ENCODE measurements at places on chromosomes 1 and 21. TPM values are rescaled to one million over a fixed set of nuclear protein-coding genes. Genes with fewer than 3 reads are reported as not detected.

The UQCRHL gene
- 1.9 TPM for total RNA-seq

The ERICH3 gene
- total RNA-seq = not detected

The SEC16B gene
- 4.8 TPM for total RNA-seq

The PLCH2 gene
- not detected for total RNA-seq

The ARL8A gene
- total RNA-seq = 16.9 TPM

The TLCD4 gene
- total RNA-seq = 0.25 TPM

The SPRR2F gene
- not detected for total RNA-seq

The HUNK gene
- total RNA-seq = 0.45 TPM

The LGR6 gene
- not detected for total RNA-seq

The ATAD3C gene
- total RNA-seq = under 0.01 TPM

The CLCC1 gene
- 74.1 TPM for total RNA-seq

GRCh38 chr1:8016210-8016894 lies 9.8 kb downstream of the ERRFI1 start:
- no peak for DNase-seq

- DNase-seq = no peak
Observed at GRCh38 chr1:95409276-95409675, 175.3 kb downstream of the RWDD3 start.

DNA sequence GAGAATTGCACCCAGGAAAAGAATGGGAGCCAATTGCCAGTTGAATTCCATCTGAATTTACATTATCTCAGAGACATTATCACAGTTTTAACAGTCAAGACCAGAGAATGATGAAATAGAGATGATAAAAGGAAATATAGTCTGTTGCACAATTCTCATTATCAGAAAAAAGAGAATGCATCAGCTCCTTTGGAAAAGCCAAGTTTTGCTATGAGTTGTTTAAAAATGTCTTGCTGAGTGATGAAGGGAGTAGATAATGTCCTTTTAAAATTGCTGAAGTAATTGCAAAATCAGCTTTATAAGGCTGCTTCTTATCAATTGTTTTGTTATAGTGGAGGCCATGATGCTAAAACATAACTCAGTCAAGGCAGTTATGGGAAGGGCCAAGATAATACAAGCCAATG lies 37.9 kb upstream of the EEIG2 start:
- DNase-seq = peak; percentile 92

DNA sequence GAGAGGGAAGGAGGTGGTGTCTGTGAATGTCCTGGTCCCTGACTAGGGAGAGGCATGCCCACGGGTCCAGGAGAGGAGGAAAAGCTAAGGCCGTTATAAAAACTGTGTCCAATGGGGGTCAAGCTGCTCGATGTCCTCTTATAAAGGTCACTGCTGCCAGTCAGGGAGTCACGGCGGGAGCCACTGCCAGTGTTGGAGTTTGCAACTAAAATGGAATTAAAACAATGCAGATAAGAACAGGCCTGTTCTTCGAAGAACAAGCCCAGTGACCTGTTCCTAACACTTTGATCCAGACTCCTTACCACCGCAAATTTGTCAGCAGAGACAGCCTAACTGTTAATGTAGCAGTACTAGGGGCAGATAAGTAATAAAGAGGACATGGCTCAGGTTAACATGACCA lies 56.1 kb upstream of the SDC3 start:
- no peak for DNase-seq

- DNase-seq = peak; percentile 78
Observed at GRCh38 chr1:6625584-6626149, 999 bp downstream of the THAP3 start.

- DNase-seq = no peak
Observed at GRCh38 chr21:44509539-44509938, 30.5 kb downstream of the KRTAP10-1 start.

- DNase-seq = no peak
Observed at GRCh38 chr1:107480548-107481415, 339.9 kb downstream of the NTNG1 start.

DNA sequence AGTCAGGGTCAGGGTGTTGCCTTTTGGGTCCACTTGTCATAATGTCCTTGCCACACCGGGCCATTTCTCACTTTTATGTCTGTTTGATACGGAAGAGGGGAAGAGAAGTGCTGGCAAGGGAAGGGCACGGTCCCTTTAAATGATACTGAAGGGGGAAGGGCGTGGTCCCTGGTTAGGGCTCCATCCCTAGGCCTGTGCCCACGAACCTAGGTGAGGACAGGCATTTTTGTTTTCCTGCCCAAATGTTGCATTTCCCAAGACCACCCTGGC lies 25.2 kb downstream of the B3GALT5 start:
- no peak for DNase-seq

DNA sequence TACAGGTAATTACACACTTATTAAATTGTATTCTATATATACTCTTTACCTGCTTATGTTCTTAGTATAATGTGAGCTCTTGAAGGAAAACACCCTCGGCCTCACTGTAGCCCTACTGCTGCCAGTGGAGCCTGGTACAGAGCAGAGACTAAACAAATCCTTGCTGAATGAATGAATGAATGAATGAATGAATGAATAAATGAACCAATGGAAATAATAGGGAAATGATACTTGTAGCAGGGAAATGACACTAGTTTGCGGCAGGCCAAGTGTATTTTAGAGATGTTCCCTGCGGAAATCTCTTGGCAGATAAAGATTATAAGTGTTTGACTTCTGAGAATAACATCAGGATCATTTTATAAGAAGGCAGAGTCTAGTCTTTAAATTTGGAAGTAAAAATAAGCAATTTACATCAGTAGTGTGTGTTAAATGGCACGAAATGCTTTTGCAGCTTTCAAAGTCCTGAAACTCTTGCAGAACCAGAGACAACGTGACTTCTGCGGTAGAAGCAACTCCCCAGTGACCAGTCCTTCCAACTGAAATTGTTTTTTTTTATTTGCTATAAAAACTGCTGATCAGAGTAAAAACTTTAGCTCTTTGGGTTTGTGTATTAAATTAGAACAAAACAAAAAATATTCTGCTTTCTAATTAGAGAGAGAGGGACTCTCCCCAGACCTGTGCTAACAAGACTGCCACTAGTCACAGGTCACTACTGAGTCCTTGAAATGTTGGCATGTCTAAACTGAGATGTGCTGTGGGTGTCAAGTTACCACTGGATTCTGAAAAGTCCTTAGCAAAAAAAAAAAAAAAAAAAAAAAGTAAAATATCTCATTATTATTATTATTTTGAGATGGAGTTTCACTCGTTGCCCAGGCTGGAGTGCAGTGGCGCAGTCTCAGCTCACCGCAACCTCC lies 199.3 kb upstream of the MAP1LC3C start:
- DNase-seq = no peak

- DNase-seq = no peak
Observed at GRCh38 chr21:29453511-29453910, 154.8 kb downstream of the BACH1 start.

DNA sequence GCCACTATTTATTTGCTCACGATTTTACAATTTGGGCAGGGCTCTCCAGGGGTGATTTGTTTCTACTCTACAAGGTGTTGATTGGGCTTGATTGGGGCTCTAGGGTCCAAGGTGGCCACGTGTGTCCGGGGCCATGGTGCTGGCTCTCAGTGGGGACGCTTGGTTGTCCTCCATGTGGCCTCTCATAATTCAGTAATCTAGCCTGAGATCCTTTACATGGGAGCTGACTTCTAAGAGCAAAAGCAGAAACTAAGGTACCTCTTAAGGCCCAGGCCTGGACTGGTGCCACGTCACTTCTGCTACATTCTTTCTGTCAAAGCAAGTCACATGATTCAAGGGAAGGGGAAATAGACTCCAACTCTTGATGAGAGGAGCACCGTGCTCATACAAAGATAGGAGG lies 8.1 kb upstream of the PSRC1 start:
- no peak for DNase-seq

DNA sequence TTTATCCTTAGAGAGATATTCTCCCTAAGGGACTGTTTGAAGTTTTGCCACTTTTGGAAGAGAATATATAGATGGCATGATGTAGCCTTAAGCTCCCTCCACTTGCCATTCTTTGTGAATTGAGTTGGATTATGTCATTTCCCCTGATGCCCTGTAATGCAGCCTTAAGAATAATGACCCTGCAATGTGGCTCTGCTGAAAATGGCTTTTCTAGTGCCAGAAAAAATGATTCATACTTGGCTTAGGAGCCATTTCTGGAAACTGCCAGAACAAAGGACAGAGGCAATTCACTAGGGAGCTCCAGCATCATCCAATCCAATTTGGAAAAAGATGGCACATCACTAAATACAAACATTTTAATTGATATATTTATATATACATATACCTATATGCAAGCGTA lies 265.3 kb downstream of the SPATA17 start:
- peak; percentile 67 for DNase-seq

DNA sequence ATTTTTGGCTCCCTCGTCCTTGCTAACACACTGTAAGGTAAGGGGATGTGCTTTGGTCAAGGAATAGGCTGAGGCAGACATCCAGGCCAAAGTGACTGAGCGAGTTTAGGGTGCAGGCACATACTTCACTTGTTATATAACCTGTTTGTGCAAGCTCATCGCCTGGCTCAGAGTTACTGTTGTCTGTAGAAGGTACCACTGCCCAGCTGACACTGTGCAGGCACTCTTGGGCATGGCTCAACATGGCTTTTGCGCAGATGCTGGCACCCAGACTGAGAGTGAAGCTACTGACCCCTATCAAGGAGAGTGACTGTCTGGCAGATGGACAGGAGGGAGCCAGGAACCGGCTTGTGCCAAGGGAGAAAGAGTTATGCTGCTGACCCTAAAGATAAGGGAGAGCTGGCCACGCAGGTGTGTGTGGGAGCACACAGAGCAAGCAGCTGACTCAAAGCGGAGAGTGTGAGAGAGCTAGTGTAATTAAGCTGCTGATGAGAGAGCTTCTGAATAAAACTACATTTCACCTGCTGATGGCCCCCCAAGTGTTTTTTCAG lies 307.3 kb upstream of the USP24 start:
- DNase-seq = no peak

GRCh38 chr1:115436596-115436995 lies 98.5 kb upstream of the NGF start:
- DNase-seq = no peak
